Activated T-cell treated with anti-CD3 and anti-CD28 coated beads, Interleukin-2, amount 50 U/mL, for 72 hours (primary cell): ENCODE measurements at places on chromosomes 5 and 9.

DNA sequence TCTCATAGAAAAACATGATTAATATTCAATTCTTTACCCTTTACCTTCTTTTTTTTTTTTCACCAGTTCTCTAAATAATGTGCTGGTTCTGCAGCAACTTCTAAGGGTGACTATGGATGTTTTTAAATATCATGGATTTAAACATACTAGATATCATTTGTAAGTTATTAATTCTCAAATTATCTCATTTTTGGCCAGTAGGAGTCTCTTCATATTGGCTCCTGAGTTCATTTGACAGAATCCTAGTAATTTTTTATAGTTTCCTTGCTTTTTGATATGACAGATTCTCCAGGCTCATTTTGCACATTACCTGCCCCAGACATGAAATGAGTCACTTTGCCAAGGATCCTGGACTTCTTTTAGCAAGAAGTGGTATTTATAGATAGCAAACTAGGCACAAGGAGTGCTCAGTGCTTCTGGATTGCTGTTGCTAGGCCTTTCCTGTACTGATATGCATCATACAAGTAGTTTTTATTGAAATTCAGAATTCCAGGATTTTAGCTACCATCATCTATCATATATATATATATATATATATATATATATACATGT is 201.3 kb upstream of the IL12B start:
- no peak for DNase-seq

- no peak for DNase-seq
These were observed 214.9 kb upstream of the DAP start for GRCh38 chr5:10975945-10976344.

DNA sequence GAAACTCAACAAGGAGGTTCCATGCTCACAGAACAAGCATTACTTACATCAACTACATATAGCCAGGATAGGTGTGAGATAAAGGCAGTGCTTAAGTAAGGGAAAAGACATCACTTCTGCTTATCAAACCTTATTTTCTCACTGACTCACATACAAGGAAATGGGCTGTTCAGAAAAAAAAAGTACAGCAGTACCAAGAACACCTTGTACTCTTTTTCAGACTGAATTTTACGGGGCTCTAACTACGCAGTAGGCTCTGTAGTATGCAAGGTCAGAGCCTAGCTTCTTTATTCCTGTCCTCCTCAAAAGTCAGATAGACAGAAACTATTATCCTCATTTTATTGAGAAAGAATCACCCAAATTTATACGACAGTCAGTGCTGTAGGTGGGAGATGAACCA is 5.8 kb downstream of the PSMB7 start:
- no peak for DNase-seq

GRCh38 chr9:122845116-122845515 is 16.7 kb upstream of the PDCL start:
- DNase-seq, result no peak

- DNase-seq, result peak; percentile 63
These were observed 14.7 kb upstream of the CXXC5 start for GRCh38 chr5:139633295-139634027.

DNA sequence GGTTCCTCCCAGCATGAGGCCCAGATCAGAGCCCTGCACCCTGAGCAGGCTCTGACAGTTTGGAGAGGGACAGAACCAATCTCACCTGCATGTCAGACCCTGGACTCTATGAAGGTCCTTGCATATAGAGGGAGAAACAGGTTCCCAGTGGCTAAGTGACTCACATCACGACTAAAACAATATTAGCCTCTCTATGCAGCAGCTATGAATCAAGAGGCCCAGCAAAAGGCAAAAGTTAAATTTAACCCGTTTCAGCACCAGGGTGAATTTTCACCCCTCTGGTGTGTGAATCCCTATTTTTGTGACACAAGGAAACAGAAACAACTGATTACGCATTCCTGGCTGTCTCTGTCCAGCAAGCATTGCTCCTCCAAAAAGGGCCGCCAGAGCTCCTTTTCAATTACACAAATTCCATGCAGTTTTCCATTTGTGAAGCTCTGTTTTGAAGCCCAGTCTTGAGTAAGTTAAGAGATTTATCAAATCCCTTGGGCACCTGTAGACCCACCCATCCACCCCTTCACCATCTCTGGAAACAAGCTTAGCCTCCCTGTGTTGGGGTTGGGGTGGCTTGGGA is 136.6 kb downstream of the GABBR2 start:
- no peak for DNase-seq

DNA sequence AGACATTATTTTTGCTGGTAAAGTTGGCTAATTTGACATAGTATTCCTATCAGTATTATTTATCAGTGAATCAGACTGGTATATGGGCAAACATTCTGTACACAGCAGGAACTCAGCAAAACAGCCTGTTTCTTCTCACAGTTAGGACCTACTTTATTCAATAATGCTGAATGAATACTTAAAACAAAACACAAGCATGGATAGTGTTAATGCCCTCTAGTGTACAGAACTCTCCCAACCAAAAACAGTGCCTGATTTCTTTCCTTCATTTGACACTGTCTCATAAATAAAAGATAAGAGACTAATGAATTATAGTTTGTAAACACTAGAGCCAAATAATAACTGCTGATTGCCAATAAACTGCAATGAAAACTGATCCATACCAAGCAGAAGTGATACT is 1113.3 kb downstream of the PTPRD start:
- no peak for DNase-seq

- no peak for DNase-seq
These were observed 237.3 kb downstream of the CDH10 start for GRCh38 chr5:24407466-24407865.

- DNase-seq, result no peak
These were observed 419.8 kb downstream of the DMRT2 start for GRCh38 chr9:1469996-1470395.

GRCh38 chr9:278651-279050 is 64.0 kb downstream of the DOCK8 start:
- peak; percentile 56 for DNase-seq

- no peak for DNase-seq
These were observed 15.6 kb upstream of the BICD2 start for GRCh38 chr9:92780206-92780605.

GRCh38 chr5:139651043-139651834 is 3.1 kb downstream of the CXXC5 start:
- no peak for DNase-seq

- DNase-seq, result no peak
These were observed 131.0 kb upstream of the CCNG1 start for GRCh38 chr5:163306421-163306820.

- no peak for DNase-seq
These were observed 36.6 kb downstream of the DMRT3 start for GRCh38 chr9:1013021-1013420.

GRCh38 chr5:161546470-161547301 is at the start of gene GABRB2:
GABRB2 (minus strand) TSS chr5:161546725; CDS start chr5:161546643, 82 bp downstream.
- peak; percentile 26 for DNase-seq

- no peak for DNase-seq
These were observed 366.0 kb downstream of the BRINP1 start for GRCh38 chr9:119003201-119003611.

- DNase-seq, result no peak
These were observed 98.1 kb downstream of the APBA1 start for GRCh38 chr9:69574057-69574456.

DNA sequence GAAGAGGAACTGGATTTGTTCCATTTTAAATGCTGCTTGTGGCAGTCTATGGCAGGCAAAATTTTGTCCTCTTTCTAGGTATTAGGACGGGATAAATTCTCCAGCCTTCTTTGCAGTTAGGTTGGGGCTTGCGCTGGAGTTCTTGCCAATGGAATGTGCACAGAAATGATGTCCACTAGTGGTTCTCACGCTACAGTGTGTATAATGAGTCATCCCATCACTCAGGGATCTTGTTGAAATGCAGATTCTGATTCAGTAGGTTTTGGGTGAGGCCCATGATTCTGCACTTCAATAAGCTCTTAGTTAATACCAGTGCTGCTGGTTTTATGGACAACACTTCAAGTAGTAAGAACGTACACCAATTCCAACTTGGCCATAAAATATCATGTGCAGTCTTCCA is 317.6 kb upstream of the KLF4 start:
- DNase-seq, result no peak

DNA sequence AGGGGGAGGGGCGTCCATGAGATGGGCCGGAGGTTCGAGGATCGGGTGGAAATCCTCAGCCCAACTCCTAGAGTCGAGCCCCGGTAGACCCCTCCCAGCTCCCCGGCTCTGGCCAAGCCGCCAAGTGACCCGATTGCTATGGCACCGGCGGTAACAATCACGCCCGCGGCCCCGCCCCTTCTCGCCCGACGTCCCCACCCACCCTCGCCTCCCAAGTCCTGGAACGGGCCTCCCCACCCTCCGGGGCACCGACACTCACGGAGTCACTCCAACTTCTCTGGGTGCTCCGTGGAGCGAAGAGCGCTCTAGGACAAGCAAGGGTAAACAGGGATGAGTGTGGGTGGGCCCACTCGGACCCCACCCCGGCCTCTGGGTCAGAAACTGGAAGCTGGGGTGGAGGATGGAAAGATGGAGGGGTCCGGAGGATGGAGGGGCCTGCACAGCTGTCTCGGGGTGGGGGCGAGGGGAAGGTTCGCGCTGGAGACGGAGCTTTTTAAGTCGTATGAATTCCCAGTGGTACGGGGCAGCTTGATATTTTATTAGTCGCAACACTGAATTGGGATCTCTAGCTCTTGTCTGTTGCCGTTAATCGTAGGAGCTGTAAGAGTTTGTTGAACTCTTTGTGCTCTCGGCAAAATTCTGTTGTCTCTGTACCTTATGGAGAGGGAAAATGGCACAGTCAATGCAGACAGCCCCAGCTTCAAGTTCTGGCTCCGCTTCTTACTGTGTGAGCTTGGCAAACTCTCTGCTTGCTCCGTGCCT is at the start of gene SPACA9:
SPACA9 (plus strand) TSS at position 204 of the 762 bp plus-strand sequence. CDS start 5,050 bp downstream, outside the sequence.
- DNase-seq, result peak; percentile 41

- no peak for DNase-seq
These were observed 30.5 kb upstream of the LRRC70 start for GRCh38 chr5:62547945-62548630.

- DNase-seq, result no peak
These were observed 383.0 kb downstream of the EBF1 start for GRCh38 chr5:158716668-158717067.

DNA sequence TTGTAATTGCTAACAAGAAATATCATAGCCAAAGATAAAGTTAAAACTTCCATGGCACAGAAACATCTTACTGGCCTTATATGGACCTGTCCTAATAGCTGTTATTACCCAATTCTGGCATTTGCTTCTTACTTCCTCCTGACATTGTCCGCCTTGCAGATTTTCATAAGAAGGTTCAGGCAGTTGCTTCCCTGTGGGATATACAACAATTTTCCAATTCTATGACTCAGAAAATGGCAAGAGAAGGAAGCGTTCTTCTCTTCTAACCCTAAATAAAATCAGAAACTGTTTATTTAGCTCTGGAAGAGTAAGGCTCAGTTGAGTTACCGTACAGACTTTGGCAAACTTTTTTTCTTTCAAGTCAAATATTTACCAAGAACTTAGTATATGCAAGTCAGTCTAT is 1.7 kb downstream of the PRKAA1 start:
- no peak for DNase-seq

GRCh38 chr9:7879551-7880245 is 80.1 kb upstream of the DMAC1 start:
- peak; percentile 59 for DNase-seq

GRCh38 chr5:4651806-4652565 is 488.1 kb upstream of the ADAMTS16 start:
- no peak for DNase-seq

DNA sequence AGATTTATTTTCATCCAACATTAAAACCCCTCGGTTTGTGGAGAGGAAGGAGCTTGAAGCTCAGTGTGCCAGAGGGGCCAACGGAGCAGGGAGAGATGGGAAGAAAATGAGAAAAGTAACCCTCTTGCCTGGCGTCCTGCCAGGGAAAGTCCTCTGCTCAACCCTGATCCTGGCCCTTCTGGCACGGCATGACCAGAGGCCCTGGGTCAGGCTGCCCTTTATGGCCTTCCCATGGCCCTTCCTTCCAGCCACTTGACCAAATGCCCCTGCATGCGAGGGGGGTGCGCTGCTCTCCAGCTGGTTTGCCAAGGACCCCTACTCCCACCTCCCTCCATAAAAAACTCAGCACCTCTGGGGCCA is 43.8 kb downstream of the SPRY4 start:
- DNase-seq, result no peak

GRCh38 chr9:90121762-90122161 is 517.0 kb downstream of the GADD45G start:
- no peak for DNase-seq

- no peak for DNase-seq
These were observed 290.5 kb upstream of the ITGA1 start for GRCh38 chr5:52497133-52497693.

DNA sequence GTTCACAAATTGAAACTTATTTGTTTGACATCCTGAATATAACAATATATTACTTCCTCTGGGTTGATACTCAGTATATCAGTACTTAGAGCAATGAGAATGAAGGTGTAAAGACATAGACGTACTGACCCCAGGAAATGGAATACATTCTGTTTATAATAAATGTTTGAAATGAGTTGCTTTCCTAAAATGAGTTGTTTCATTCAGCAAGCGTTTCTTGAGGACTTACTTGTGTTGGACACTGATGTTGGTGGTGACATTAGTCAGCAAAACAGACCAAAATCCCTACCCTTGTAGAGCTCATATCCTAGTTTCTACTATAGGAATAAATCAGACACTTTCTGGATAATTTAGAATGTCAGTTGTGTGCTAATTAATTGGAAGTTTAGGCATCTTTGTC is 184.3 kb downstream of the ZDHHC21 start:
- no peak for DNase-seq

DNA sequence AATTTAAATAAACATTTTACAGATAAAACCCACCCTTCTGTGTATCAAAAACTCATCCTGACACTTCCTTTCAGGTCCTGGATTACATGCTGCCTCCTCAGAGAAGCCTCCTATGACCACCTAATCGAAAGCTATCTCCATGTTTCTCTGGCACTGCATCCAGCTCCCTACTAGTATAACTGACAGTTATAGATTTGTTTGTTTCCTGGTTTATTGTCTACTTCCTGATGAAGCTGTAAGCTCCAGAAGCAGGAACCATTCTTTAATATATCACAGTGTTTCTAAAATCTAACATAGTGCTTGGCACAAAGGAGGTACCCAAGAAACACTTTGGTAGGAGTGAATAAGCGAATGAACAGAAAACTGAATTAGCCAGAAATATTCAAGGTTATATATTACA is 270.4 kb downstream of the EFNA5 start:
- no peak for DNase-seq

- no peak for DNase-seq
These were observed 289.0 kb downstream of the NR3C1 start for GRCh38 chr5:143114481-143114880.

DNA sequence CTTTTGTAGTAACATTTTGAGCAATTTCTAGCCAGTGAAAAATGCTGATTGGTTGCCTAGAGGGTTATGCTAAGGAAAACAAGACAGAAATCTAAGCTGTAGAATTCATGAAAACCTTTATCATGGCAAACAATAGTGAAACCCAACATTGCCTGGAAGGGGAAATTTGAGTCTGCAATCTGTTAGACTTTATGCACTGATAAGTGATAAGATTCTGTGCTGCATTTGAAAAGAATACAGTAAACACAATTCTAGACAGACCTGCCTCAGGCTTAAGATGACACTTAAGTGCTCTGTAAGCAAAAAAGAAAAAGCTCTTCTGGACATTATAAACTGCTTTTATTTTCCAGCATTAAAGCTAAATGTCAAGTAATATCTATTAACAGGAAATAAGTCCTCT is 519.3 kb downstream of the ISL1 start:
- no peak for DNase-seq

- no peak for DNase-seq
These were observed 427.8 kb downstream of the BNC2 start for GRCh38 chr9:16442622-16443021.

- no peak for DNase-seq
These were observed 43.6 kb upstream of the C5orf46 start for GRCh38 chr5:147949711-147950573.

- no peak for DNase-seq
These were observed 147.8 kb upstream of the IRX2 start for GRCh38 chr5:2899311-2899710.
